ENCODE measurements at places on chromosomes 2 and 18.

DNA sequence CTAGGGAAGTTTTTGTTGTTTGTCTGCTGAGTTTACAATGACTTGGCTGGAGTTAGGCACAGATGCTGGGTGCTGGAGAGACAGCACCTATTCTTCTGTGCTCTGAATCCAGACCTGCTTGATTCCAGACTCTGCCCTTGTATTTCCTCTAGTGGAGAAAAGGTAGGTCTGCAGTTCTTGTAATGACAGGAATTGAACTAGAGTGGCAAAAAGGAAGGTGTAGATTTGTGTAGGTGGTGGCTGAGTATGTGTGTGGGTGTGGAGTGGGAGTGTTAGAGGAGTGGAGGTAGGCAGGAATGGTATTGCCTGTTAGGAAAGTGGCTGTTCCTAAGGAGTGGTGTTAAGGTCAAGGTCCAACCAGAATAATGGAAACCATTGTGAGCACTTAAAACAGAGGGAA lies 71.9 kb upstream of the LYPD6 start:
- no peak for DNase-seq

GRCh38 chr2:210997373-210997772 lies 441.0 kb downstream of the CPS1 start:
- DNase-seq, result no peak

DNA sequence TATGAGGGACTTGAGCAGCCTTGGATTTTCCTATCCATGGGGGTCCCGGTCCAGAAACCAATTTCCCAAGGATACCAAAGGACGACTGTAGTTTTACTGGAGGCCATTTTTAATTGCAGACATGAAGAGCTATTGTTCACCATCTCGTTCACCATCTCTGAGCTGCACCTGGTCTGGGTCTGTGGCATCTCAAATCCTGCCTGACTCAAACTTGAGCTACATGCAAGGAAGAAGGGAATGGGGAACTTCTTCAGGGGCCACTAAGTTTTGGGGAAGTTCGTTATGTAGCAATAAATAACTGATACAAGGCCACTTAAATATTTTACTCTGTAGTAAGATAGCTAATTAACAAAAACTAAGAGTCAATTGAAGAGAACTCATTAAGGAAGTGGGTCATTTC lies 2.1 kb upstream of the SMCHD1 start:
- no peak for DNase-seq

- DNase-seq, result no peak
These were observed 57.9 kb downstream of the LIPG start for GRCh38 chr18:49619801-49620200.

GRCh38 chr2:85259101-85259590 lies 68.6 kb downstream of the TGOLN2 start:
- no peak for DNase-seq

GRCh38 chr2:97992836-97993825 lies 2.6 kb downstream of the TMEM131 start:
- DNase-seq, result no peak

DNA sequence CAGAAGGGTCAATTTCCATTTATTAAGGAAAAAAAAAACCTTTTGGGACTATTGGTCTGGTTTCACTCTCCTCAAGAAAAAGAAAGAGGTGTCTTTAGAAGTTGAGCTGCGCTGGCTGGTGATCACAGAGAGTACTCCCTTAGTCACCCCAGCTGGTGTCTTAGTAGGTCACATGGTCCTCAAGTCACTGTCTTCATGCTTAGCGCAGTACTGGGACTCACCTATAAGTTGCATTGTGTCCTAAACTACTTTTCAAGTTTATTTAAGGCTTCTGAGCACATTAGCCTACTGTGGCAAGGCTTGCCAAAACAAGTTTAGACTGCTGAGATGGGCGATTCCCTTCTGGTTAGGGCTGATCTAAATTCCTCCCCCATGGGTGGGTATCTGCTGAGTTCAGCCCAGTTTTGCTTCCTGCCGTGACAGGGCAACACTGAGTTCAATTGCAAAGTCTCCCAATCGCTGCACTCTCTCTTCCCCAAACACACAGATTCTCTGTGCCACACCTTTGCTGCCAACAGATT lies 824.9 kb upstream of the CRIM1 start:
- DNase-seq, result no peak

DNA sequence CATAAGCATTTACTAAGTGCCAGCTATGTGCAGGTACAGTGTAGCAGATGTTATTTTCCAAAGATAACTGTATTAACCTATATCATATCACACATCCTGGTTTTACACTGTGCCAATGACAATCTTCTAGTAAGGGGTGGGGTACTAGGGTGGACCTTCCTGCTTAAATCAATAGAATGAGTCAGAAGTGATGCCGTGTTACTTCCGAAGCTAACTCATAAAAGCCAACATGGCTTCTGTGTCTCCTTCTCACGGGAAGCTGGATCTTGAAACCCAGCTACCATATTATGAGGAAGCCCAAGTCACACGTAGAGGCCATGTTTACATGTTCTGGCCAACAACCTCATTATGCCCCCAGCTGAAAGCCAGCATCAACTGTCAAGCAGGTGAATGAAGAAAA lies 59.1 kb downstream of the MRPL33 start:
- DNase-seq, result no peak

GRCh38 chr2:215499331-215499730 lies 63.5 kb upstream of the FN1 start:
- DNase-seq, result no peak

DNA sequence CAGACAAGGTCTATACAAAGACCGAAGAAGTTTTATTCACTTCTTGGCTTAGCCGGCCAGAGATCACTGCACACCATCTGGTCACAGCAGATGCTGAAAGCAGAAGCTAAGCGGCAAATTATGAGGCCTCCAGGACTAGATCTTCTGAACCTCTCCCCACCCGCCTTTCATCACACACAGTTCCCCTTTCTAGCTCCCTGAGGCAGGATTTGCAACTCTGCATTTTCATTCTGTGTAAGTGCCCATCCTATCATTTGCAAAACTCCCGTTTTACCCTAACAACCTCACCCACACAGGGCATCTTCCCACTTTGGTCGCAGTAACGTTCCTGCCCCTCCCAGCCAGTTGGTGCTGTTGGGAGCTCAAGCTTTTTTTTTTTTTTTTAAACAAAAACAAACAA lies 3.1 kb upstream of the MOB1A start:
- DNase-seq, result peak; percentile 31

- DNase-seq, result no peak
These were observed 29.6 kb downstream of the MREG start for GRCh38 chr2:215983581-215984351.

GRCh38 chr18:59090966-59091603 lies 48.6 kb upstream of the SEC11C start:
- DNase-seq, result peak; percentile 7

DNA sequence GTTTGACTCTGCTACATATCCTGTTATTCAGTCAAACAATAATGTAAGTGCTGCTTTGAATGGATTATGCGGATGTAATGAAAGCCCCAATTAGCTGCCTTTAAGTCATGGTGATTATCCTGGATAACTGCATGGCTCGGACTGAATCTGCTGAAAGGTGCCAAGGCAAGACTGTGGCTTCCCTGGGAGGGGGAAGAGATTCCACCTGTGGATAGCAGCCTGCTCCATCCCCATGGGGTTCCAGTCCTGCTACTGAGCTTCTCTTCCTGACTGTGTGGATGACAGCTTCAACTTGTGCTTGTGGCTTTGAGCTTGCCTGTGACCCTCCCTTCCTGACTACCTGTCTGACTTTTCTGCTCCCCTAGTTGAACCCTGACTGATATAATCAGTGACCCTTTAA lies 540.0 kb upstream of the GYPC start:
- no peak for DNase-seq

GRCh38 chr2:148745151-148745851 lies 100.8 kb downstream of the EPC2 start:
- no peak for DNase-seq

DNA sequence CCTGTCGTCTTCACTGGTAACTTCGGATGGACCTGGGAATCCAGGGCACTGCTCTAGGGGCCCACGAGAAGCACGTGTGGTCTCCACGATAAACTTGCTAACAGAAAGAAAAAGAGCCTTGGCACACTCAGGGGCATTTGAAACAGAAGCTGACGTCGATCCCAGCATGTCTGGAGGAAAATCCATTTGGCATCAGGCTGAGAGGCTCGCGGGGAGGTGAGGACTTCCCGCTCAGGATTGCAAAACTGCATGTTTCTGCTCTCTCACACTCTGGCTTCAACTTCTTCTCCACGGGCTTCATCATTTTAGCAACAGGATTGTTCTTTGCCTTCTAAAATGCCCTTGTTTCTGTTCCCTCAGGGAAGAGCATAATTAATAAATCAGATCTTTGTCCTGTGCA lies 181.7 kb upstream of the COPS8 start:
- no peak for DNase-seq

DNA sequence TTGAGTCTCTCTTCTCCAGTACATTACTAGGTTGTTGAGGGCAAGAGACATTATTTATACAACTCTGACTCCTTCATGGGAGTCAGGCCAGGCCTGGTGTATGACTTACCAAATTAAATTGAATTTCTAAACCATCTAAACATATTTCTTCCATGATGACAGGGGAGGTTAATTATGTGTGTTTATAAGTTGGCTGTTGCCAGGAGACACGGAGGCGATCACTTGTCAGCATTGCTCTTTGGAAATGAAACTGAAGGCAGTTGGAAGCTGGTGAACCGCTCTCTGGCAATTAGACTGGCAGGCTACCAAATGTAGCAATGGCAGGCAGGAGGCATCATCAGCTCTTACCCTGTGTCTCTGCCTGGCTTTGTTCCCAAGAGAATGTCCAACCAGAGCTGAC lies 241.4 kb downstream of the KCNS3 start:
- DNase-seq, result no peak

- no peak for DNase-seq
These were observed 11.3 kb downstream of the RMP24 start for GRCh38 chr18:35983818-35984217.

GRCh38 chr18:45788861-45789260 lies 36.6 kb upstream of the SIGLEC15 start:
- no peak for DNase-seq

GRCh38 chr18:60176259-60176658 lies 196.3 kb downstream of the MC4R start:
- DNase-seq, result no peak

DNA sequence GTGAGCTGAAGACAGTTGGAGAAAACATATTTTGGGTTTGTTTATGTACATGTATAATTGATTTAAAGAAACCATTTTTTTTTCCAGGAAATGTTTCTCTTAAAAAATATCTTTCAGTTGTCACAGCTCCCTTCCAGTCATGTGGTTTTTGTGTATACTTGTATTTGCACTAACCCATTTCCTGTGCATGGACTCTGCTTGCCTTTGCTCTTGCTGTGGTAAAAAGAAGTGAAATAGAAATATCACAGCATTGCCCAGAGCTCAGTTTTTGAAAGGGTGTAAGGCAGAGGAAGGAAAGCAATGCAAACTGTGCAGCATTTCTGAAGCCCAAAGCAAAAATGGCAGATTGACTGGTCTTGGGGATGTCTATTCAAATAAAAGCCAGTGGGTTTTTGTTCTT lies 10.4 kb upstream of the DOCK10 start:
- DNase-seq, result no peak

DNA sequence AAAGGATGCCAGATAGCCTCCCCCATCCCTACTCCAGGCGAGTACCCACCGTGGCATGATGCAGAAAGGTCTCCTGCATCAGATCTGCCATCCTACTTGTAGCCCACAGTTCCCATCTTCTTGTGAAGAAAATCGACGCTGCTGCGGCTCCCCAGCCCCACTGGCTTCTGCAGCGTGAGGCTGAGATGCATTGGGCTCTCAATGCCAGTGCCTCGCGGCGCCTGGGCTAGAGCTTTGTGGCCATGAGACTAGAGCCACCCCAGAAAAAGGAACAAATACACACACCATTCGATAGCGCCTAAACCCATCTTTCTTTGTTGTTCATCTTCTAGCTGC lies 2.8 kb downstream of the NOL4 start:
- DNase-seq, result peak; percentile 28

DNA sequence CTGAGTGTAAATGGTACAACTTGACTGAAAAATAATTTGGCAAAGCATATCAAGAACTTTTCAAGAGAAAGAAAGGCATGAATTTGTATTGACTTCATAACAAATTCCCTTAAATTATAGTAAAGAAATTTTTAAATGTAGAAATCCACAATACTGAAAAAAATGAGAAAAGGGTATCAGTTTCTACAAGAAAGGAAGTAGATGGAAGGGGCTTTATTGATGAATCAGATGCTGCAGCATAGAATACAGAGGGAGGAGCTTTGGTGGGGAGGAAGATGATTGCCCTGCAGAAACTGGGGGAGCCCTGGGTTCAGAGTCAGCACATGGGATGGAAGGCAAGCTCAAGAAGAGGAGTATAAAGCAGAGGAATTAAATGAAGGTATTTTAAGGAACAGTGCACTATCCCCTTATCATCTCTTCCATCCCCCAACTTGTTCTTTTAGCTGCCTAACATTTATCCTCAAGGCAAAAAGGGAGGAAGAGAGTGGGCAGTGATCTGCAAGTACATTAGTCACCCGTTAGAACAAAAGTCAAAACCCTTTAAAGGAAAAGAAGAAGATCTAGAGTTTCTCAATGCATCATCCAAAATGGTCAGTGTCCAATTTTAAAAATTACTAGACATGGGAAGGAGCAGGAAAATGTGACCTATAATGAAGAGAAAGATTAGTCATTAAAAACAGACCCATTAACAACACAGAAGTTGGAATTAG lies 77.7 kb downstream of the KCTD18 start:
- no peak for DNase-seq

GRCh38 chr2:37026050-37026449 lies 58.1 kb downstream of the HEATR5B start:
- no peak for DNase-seq

- DNase-seq, result no peak
These were observed 47.7 kb upstream of the SELENOI start for GRCh38 chr2:26298286-26298637.

DNA sequence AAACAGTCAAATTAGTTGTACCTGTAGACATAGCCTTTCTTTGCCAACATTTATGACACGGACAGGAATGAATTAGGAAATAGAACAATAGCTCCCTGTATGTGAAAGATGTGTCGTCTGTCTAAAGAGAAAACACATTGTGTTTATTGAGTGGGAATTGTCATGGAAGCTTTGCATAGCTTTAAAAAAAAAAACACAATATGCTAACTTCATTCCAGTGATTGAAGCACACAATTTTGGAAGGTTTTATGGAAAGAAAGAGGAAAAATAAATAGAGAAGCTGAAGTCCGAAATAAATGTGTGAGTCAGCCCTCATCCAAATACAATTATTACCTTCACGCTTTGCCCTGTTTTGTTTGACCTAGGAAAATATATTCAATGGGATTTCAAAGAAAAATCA lies 1095.7 kb downstream of the TSN start:
- no peak for DNase-seq

DNA sequence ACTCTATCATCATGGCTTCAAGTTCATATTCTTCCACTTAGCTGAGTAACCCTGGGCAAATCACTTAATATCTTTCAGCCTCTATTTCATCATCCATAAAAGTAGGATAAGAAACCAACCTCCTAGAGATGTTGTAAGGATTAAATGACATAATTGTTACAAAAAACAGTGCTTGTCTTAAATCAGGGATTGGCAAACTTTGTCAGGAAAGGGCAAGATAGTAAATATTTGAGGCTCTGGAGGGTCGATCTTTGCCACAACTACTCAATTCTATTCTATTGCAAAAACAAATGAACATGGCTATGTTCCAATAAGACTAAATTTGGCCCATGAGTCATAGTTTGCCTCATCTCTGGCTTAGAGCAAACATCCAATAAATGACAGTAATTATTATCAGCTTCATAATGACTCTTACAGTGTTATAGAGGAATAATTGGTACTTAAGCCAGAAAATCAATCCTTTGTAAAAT lies 184.7 kb downstream of the SATB2 start:
- DNase-seq, result no peak

- DNase-seq, result no peak
These were observed 68.0 kb downstream of the KLHL29 start for GRCh38 chr2:23452853-23453420.

- DNase-seq, result no peak
These were observed 8.4 kb downstream of the COL6A3 start for GRCh38 chr2:237405605-237406004.

Data from hippocampal formation (tissue), 2 donors.